ENCODE measurements at places on chromosomes 6 and 20. TPM values are rescaled to one million over a fixed set of nuclear protein-coding genes. Genes with fewer than 3 reads are reported as not detected.

DNA sequence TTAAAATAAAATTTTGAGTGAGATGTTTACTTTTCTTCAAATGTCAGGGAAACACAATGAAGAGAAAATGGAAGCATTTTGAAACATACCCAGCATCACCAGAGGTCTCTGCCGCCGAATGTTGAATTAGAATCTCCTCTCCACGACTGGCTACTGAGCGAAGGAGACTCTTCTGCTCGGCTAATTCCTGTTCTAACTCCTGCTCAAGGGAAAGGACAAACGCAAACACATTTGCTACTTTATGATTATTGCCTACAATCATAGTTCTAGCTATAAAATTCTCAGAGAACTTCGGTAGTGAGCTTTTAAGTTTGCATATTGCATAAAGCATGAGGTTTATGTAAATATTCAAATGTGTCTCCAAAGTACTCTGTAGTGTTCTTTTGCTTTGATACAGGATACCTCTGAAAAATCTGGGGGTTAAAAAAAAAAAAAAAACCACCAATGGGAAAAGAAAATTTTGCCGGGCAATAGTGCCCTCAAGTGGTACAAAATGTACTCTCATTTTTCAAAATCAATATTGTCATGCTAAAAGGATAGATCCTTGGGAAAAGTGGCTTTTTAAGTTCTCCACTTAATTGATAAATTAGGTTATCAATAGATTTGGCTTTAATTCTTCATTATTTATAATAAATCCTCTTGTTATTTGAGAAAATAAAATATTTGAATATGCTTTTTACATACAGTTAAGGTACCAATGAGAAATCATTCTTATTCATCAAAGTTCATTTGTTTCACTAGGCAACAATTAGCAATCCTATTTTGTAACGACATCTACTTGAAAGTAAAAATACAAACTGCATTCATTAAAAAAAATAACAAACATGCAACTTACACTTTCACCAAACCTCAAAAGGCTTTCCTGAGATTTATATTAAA is 369.0 kb downstream of the SYNE1 start:
- peak; percentile 60 for DNase-seq

- DNase-seq = no peak
Observed at GRCh38 chr6:163457637-163458561, 43.4 kb downstream of the QKI start.

DNA sequence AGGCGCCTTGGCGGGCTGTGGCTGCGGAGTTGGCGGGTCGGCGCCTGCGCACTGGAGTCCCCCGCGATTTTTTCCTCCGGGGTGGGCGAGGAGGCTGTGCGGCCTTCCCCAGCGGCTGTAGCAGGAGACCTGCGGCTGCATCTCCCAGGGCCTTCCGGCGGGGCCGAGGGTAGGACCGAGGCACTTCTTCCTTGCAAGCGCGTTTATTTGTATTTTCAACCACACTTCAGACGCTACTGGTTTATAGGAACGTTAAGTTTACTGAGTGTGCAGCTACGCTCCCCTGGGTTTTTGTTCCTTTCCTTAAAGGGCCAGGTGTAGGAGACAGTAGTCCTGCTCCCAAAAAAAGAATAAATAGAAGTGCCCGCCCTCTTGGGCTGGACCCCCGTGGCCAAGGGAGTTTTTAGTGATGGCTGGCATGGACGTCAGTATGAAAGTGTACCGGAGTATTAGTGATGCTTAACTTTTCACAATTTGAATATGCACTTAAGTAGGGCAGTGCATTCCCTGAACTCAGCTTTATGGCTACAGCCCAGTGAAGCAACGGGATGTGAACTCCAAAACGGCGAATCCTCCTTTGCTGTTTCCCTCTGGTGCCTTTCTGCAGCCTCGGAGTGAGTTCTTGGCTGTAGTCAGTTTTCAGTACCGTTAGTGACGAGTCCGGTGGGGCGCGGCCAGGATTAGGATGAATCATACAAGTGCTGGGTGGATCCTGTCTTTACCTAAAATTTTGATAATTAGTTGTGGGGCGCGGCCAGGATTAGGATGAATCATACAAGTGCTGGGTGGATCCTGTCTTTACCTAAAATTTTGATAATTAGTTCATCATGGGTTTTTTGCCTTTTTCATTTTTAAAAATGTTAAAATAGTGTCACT is 1.0 kb upstream of the FBXO5 start:
- peak; percentile 95 for DNase-seq

DNA sequence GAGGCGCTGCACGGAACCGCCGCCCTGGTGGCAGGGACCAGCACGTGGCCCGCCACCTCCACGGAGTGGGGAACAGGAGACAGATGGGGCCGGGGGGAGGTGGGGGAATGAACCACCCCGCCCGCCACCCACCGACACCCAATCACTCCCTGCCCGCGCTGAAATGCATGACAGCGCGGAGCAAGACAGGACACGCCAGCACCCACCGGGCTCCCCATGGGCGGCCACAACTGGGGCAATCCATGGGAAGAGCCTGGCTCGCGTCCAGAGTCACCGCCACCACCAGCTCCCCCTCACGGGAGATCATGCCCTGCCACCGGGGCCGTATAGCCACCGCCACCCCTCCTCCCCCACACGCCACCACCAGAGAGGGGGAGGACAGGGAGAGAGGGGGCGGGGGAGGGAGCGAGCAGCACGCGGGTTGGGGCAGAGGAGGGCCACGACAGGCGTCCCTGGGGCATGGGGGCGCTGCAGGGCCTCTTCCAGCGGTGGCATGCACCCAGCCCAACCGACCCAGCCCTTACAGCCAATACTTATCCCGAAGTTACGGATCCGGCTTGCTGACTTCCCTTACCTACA is 744.3 kb upstream of the DEFB115 start:
- DNase-seq = no peak

Gene DEFB128
- not detected for total RNA-seq

Gene OR2H2
- not detected for total RNA-seq

Gene GNAS-AS1
- not detected for total RNA-seq

GRCh38 chr20:46893877-46894578 is 615 bp upstream of the EYA2 start:
- no peak for DNase-seq

Gene NEURL2
- 7.0 TPM for total RNA-seq

Gene ATP9A
- total RNA-seq = 15.7 TPM

GRCh38 chr20:4022386-4023286 is 7.3 kb upstream of the RNF24 start:
- no peak for DNase-seq

DNA sequence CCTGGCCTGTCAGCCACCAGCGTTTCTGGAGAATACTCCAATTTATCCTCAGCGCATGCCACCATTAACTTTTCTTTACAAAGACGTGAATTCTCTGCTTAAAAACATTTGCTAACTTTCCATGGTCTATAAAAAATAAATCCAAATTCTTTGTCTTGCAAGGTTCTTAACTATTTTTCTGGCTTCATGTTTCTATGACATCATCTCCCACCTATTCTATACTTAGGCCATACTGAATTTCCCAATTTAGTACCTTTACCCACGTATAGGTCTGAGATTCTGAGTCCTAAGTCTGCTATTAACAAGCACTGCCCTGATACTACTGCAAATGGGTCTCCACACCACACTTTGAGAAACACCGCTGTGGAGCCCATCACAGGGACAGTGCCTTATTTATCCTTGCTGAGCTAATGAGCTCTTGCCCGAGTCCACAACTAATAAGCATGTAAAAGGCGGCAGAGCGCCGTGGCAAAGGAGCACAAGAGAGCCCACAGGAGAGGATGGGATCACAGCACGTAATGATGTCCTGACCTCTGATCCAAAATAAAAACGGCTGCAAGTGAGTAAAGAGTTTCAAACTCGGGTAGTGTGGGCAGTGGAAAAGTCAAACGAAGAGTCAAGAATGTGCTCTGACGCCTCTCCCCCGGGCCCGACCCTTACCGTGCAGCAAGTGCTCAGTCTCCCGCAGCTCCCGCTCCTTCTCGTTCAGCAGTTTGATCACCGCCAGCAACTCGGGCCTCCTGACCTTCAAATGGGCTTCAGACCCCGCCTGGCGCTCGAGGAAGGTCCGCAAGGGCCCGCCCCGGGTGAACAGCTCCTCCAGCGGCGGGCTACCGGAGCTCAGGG is 519 bp downstream of the MTRF1L start:
- DNase-seq = peak; percentile 39

DNA sequence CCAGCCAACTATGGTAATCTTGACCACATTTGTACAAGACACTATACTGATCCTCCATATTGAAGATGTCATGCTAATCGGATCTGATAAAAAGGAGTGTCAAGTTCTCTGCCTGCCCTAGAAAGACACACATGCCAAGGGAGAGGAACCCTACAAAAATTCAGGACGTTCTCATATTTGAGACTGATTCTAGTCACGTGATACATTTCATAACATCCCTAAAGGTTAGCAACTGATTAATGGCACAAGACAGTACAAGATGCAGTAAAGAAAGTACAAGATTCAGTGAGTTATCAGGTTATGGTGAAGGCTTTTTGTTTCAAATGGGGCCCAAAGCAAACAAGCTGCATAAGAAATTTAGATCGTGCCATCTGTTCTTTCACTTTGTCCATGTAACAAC is 190.7 kb upstream of the MOCS1 start:
- DNase-seq = no peak

Gene TMEM14A
- total RNA-seq = 61.1 TPM

- no peak for DNase-seq
Observed at GRCh38 chr20:46900086-46900485, 5.4 kb downstream of the EYA2 start.

Gene SLC22A23
- 0.20 TPM for total RNA-seq

DNA sequence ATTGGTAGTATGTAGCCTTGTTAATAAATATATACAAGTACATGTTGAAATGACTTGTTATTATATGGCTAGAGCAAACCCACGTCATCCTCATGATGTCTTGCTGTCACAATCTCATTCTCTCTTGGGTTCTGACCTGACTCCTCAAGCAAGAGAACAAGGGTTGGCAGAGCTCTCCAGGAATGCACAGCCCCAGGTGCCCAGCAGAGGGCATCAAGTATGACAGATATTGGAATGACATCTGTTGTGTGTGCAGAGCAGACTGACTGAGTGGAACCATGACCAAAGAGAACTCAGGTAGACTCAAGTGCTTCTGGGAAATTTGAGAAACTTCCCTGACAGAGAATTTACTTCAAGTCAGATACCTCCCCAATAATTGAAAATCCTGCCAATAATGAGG is 90.6 kb downstream of the PAX1 start:
- no peak for DNase-seq

Gene BACH2
- total RNA-seq = 0.71 TPM

Gene RAB22A
- 9.9 TPM for total RNA-seq

Gene BCAS1
- total RNA-seq = under 0.01 TPM

Gene EGFL8
- total RNA-seq = 12.9 TPM

DNA sequence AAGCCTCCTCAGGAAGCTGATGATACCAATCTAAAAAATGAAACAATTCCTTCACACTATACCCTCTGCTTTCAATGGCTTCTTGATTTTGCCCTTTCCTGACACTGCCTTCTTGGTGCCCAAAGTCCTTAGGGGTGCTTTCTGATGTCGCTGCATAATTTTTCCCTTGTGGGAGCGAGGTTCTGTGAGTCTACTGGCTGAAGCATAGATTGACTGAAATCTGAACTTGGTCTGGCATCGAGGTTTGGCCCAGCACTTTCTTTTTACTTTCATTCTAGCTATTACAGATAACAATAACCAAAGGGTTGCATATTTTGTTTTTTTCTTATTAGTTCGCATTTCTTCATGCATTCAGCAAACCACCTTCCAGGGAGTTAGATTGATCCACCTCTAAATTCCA is 65.8 kb downstream of the E2F3 start:
- no peak for DNase-seq

DNA sequence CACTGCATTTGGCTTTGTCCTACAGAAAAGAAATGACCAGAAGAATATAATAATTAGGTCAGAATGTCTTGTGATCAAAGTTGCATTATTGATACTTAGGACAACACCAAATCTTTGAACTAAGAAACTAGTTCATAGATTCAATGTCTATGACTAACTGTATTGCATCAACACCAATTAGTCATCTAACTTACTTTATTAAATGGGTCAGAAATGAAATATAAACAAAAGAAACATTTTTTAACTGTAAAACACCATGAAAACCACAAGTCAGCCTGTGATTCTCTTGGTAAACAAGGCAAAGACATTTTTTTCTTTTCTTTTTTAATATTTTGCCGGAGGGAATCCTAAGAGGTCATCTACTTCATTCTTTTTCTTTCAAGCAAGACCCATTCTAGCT is 114.1 kb upstream of the HDDC2 start:
- DNase-seq = no peak

- DNase-seq = no peak
Observed at GRCh38 chr6:163782436-163783003, 368.0 kb downstream of the QKI start.

Gene GRM1
- total RNA-seq = not detected

- no peak for DNase-seq
Observed at GRCh38 chr20:40686434-40686882, 2.6 kb downstream of the MAFB start.

GRCh38 chr6:137487869-137488149 is 6.4 kb downstream of the OLIG3 start:
- no peak for DNase-seq

DNA sequence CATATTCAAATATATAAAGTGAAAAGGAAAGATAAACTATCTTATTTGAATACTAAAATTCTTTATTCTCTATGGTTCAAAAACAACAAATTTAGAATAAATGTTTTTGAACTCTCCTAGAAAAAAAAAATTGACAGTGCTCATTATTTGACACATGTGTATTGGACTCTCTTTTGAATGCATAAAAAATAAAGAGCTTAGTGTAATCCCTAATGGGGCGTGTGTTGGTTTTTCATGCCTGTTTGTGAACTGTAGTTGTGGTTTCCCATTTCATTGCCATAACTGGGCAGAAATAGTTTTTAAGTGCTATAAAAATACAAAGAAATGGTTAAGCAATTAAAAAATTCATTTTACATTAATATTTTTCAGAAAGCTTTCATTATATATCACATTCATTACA is 101.3 kb downstream of the REV3L start:
- no peak for DNase-seq

GRCh38 chr6:1610497-1611321 is 994 bp downstream of the FOXC1 start:
- DNase-seq = peak; percentile 18

DNA sequence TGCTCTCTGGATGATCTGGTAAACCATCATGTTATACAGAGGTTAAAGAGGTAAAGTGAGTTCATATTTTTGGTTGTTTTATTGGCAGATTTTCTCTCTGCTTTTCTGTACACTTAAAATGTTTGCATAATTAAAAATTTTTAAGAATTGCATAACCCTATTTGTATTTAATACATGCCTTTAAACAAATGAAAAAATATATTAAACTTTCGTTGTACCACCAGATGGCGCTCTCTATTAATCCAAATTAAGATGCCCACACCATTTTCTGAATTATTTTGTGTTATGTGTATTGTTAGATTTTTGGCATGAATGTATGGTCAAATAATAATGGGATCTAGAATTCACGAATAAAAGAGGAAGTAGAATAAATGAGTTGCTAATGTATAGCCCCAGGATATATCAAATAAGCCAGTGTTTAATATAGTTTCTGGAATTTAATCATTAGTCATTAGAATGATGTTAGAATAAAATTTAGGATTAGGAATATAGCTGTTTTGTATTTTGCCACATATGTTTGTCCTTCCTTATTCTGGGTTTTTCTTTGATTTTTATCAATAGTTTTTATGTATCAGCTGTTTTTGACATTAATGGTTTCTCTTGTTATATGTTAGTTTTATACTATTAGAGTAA is 38.9 kb downstream of the SMAP1 start:
- DNase-seq = peak; percentile 71

GRCh38 chr20:62980970-62981369 is 25.8 kb downstream of the BHLHE23 start:
- DNase-seq = peak; percentile 28

Gene RBCK1
- total RNA-seq = 52.4 TPM
